GM18507 (cell line): ENCODE measurements at places on chromosomes 12 and 14.

DNA sequence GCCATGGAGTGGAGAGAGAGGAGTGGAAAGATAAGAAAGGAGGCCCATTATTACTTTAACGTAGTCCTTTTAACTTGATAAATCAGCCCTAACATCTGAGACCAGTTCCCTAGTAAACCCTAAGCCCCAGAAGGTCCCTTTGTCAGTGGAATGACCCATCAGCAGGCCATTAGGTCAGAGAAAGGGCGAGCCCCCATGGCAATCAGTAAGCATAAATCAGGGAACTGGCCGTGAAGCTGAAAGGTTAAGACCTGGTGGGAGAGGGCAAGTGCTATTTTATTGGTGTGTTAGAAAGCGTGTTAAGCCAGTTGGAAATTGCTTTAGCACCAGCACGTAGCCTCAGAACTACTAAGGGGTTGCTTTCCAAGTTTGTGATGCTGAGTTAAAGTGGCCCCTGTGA lies 708.0 kb downstream of the BCL11B start:
- no peak for DNase-seq

DNA sequence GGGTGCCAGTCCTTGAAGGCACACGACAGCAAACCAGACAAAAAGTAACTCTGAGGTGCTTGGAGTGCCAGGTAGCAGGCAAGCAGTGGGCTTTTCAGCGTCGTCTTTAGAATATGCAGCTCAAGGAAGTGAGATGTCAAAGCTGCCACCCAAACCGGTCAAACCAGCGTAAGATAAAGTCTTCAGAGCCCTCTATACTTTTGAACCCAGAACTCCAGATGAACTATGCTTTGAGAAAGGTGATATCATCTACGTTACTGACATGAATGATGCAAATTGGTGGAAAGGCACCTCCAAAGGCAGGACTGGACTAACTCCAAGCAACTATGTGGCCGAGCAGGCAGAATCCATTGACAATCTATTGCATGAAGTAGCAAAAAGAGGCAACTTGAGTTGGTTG lies 95.9 kb downstream of the TBX3 start:
- no peak for DNase-seq

- no peak for DNase-seq
These were observed 233.6 kb downstream of the C12orf50 start for GRCh38 chr12:87795555-87795954.

DNA sequence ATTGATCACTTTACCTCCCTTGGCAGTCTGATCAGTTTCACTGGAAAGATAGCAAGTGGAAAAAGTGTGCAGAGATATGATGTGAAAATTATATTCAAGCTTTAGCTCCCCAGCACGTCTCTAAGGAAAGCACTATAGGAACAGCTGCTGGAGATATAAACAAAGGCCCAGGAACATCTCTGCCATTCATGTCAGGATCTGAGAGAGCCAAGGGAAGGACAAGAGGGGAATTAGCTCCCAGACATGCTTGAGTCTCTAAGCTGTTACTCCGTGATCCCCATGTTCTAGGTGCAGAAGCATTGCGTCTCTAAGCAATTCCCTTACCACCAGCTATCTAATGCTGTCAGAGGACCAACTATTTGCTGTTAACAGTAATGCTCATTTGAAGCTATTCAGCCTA lies 700.2 kb downstream of the DIO2 start:
- DNase-seq: no peak

- no peak for DNase-seq
These were observed 30.1 kb downstream of the VRK1 start for GRCh38 chr14:96827290-96827689.
